GM12865 (cell line): ENCODE measurements at places on chromosomes 1 and 21.

GRCh38 chr1:23116921-23117699 is 51.5 kb downstream of the LUZP1 start:
- DNase-seq: no peak

- DNase-seq: no peak
These were observed 4.8 kb upstream of the GNB1 start for GRCh38 chr1:1895456-1896336.

DNA sequence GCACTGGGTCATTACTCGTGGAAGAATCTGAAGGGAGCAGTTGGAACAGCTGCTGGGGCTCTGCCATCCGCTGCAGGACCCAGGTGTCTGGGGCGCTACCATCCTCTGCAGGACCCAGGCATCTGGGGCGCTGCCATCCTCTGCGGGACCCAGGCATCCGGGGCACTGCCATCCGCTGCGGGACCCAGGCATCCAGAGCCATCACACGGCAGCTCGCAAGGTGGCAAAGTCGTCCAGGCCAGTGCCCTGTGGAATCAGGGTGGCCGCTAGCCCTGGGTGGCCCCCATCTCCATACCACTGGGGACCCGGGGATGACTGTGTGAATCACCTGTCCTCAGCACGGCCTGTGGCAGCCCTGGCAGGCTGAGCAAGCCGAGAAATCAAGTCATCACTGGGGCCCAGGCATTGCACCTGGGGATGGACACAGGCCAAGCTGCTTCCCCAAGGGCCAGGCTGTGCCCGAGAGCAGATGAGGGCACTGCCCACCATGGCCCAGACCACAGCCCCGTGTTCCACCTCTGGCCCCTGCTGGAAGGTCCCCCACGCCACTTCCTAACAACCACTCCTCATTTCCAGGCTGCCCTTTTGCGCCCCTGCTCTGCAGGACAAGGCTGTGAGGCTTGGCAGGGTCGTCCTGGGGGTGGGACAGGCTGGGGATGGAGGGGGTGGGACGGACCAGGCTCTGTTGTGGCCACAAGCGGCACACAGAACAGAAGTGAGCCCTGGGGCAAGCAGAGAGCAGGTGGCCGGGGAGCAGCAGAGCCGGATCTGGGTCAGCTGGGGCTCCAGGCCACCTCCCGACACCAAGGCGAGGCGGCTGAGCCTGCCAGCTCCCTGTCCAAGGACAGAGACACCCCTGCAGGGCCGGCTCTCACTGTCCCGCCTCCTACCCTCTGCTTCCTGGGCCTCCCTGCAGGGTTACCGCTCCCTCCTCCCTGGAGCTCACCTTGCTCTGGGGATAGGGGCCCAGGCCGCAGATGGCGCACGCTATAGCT is 12.7 kb downstream of the GABRD start:
- DNase-seq: no peak

DNA sequence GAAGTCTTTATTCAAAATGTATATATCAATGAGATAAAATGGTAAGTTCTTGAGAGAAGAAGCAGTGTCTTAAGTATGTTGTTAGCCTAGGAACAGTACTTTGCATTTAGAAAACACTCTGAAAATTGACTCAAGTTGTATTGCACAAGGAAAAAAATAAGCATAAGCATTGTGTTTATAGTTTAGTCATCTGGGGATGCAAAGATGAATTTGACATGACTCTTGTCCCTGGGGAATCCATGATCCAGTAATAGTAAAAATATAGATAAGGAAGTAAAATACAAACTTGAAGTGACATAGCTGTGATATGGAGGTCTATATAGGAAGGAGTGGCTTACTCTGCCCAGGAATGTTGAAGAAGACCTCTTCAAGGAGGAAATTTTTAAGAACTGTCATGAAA is 185.0 kb upstream of the PTBP2 start:
- no peak for DNase-seq

DNA sequence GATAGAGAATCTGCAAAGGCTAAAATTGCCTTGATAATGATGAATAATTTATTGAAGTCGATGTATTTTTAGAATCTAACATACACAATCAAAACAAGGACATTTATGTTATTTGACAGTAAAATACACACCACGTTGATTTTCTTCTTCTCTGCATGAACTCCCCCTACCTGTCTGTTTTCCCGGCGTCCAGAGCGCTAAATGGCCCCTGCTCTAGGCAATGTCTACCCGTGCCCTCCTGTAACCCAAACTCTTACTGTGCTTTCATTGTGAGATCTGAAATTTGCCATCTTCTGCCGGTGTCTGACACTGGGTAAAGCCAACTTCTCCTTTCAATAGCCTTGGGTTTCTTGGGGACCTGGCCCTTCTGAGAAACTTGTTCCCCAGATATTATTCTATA is 6.7 kb upstream of the OR11L1 start:
- no peak for DNase-seq

DNA sequence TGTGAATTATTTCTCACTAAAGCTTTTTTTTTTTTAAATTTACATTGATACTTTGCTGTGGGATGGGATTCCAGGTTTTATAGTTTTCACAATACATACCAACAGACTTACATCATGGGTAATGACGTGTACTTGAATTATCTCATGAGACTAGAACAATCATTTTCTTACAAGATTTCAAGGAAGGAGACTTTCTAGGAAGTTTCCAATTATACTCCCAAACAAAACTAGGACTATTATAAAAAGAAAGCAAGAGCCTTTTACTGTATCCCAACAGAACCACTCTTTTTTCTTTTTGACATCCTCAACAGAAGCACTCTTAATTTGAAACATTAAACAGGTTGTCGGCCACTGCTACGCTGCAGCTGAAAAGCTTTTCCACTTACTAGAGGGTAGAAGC is 48.7 kb downstream of the TESK2 start:
- DNase-seq: no peak

DNA sequence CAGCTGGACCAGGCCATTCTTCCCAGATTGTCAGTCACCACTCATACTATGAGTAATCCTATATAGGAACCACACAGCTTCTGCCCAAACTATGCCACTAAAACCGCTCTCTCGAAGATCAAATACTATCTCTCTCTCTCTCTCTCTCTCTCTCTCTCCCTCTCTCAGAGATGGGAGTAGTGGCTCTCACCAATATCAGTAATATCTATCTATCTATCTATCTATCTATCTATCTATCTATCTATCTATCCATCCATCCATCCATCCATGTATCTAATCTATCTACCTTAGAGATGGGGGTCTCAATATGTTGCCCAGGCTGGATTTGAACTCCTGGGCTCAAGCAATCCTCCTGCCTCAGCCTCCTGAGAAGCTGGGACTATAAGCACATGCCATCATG is 4.7 kb upstream of the HIPK1 start:
- no peak for DNase-seq

GRCh38 chr1:9687120-9687873 is 35.8 kb downstream of the PIK3CD start:
- DNase-seq: peak; percentile 76

DNA sequence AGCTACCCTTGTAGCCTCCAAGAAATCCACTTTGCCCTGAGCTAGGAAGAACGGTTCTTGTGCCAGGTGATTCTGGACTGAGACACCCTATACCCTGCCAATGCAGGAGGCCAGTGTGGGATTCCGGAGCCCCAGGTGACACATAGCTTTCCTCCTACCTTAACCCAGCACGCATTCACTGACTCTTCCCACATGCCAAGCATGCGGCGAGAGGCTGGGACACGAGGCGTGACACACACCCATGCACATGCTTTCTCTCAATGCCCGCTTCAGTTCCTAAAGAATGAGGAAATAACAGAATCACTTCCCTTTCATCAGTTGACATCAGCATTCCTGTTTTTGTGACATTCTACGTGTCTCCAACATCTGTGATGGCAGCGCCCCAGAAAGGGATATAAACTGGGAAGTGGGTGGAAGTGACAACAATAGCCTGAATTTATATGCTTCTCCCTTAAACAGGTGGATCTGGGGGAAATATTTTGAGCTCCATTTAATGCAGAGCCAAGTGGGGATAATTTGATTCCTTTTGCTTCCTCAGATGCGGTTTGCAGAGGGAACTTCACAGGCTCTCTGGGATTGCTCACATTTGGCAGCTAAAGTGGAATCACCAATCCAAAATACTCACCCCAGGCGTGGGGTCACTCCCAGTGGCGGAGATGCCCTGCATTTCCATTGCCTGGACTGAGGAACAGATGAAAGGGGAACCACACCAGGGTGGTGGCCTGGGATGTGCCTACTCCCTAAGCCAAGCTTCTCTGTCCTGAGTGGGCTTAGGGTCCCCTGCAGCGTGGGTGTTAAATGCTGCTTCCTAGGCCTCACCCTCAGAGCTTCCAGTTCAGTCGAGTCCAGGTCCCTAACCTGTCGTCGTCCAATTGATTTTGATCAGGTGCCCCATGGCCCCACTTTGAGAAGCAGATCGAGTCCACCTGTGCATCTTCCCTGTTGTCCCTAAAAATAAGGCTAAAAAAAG is 445.1 kb downstream of the SIPA1L2 start:
- DNase-seq: no peak

GRCh38 chr1:207898260-207898659 is 12.7 kb downstream of the CD34 start:
- DNase-seq: no peak

DNA sequence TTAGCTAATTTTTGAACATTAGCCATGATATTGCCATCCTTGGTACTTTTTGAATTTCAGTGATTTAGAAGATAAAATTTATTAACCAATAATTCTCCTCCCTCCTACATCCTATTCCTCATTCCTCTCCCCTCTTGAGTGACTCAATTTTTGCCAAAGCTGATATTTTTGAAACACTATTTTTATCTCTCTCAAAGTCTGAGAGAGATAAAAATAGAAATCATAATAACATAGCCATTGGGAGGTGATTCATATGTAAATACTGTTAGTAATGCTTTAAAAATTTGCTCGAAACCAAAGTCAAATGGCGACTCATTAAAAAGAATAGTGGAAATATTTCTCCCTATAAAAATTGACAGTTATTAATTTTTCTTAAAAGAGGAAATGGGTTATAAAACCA is 97.4 kb downstream of the PATJ start:
- DNase-seq: no peak

- no peak for DNase-seq
These were observed 2.2 kb downstream of the S100A13 start for GRCh38 chr1:153624965-153625611.

DNA sequence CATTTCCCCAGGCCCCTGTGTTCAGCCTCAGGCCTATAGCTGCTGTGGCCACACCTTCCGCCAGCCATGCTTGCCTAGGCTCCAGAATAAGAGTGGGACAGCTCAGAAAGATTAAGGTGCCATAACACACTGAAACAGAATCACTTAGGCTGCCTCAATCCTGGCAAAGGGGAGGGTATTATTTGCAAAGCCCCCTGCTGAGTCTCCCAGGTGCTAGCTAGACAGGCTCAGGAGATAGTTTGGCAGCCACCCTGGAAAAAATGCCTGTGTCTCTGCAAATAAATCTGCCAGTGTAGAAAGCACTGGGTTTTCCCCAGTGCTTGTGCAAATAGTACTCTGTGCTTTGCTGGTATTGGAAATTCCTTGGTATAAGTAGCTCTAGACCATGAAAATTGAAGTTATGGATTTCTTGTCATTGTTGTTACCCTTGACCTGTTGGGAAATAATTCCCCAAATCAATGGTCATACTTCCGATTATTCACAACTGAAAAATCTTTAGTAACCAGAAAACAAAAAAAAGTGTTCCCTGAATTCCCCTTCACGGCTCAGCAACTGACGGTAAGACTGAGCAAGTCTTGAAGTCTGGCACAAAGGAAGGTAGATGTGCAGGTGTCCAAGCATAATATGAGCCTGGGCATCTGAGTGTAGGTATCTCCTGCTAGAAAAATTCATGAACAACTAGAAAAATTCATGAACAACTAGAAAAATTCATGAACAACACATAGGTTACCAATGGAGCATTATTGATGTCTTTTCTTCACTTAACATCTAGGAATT is 56.9 kb downstream of the PROX1 start:
- no peak for DNase-seq

GRCh38 chr1:28112388-28113241 is 24.2 kb upstream of the EYA3 start:
- DNase-seq: peak; percentile 31

- DNase-seq: no peak
These were observed 286.9 kb downstream of the KIF26B start for GRCh38 chr1:245441689-245442088.

- DNase-seq: peak; percentile 71
These were observed 648 bp downstream of the ATP1A1 start for GRCh38 chr1:116373431-116374352.

DNA sequence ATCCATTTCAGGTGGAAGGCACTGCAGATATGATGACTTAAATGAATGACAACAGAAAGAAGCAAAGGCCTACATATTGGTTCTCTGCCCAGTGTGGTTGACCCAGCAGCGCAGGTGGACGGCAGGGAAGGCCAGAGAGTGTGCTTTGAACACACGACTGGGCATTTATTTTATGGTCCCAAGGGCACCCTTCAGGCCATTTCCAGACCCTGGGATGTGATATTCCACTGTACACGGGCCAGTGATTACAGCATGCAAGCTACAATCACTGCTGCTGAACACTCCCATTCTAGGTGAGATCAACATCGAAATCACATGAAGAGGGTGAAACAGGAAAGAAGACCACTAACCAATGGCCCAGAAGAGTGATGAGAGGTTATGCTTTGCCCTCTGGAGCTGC is 33.8 kb downstream of the PCNX2 start:
- DNase-seq: no peak

- DNase-seq: no peak
These were observed 2.7 kb downstream of the MOB3C start for GRCh38 chr1:46613661-46614603.

DNA sequence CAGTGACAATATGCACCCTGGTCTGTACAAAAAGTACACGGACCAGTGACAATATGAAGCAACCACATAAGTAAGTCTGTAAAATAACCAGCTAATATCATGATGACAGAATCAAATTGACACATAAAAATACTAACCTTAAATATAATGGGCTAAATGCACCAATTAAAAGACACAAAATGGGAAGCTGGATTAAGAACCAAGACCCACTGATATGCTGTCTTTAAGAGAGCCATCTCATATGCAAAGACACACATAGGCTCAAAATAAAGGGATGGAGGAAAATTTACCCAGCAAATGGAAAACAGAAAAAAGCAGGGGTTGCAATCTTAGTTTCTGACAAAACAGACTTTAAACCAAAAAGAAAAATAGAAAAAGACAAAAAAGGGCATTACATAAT is 70.4 kb upstream of the VCAM1 start:
- no peak for DNase-seq

DNA sequence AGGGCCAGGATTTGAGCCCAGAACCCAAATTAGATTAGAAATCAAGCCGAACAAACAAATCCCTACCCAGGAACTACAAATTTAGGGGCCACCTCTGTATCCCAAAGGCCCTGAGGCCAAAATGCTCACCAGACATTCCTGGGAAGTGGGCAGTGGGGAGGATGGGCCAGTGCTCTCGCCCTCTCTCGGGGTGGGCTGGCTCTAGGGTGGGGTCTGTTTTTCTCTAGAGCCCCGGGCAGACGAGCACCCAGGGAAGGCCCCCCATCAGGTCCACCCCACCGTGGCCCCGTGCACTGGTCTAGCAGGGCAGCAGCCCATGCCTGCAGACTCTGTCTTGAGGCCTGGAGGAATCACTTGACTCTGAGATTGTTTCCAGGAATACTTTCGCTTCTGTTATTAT is 252.0 kb downstream of the RRAGC start:
- no peak for DNase-seq
